ENCODE measurements at places on chromosomes 11 and 22. TPM values are rescaled to one million over a fixed set of nuclear protein-coding genes. Genes with fewer than 3 reads are reported as not detected.

DNA sequence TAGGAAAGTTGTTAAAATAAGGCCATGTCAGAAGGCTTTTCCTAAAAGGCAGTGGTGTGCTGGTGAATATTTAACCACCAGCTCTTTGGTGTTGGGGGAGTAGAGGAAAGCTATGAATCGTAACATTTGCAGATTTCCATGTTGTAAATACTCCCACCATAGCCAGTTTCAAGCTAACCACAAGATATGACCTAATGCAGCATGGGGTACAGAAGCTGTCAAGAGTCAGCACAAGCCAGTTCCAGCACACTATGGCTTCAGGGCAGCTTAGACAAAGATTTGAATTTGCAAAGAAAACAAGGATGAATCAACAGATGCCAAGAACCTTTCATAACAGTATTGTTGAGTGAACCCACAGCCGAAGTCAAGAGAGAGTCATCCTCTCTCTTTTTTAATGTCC is 40.0 kb downstream of the COMMD9 start:
- DNase-seq = no peak

DNA sequence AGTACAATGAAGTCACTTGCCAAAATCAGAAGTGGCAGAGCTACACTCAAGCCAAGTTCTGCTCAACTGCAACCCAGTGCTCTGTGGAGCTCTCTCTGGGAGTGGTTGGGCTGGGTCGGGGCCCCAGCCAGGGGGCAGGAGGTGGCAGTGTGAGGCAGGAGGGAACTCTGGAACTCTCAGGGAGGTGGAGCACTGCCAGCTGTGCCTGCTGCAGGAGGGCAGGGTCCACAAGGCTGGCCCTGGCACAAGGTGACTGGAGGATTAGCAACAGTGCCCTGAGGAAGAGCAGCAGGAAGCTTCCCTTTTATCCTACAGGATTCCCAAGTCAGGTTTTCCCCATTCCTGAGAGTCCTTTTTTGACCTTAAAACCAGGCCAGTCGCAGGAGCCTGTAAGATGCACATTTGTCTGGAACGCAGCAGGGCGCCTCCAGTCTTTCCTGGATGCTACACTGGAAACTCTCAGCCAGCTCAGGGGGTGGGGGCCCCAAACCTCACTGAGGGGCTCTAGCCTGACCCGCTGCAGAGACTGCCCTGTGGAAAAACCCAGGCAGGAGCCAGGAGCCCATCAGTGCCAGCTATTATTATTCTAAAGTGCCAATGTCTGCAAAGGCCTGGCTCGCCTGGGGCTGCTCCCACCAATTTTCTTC is 31.8 kb downstream of the DKK3 start:
- DNase-seq = no peak

DNA sequence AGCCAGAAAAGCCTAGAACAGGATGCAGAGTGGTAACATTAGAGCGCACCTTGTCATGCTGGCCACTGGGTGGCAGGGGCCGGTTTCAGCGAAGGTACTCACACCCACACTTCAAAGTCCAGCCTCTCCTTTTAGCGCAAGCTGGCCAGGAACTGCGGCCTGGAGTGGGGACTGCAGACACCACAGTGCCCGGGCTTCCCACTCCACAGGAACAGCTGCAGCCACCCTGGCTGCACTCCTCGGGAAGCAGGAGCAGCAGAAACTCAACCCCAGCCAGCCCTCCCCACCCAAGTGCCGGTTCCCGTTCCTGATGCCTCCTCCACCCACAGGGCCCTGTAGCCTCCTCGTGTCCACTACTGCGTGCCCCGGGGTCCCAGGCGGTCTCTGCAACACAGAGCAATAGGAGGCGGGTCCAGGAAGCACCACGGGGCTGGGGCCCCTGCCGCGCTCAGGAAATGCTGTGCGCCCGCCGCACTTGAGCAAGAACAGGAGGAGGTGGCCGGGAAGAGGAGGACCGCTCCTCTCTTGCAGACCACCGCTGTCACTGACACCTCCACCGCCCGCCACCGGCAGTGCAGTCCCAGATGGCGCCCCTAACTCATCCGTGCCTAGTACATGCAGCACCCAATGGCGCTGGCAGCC is 2.2 kb downstream of the RFPL2 start:
- DNase-seq = no peak

DNA sequence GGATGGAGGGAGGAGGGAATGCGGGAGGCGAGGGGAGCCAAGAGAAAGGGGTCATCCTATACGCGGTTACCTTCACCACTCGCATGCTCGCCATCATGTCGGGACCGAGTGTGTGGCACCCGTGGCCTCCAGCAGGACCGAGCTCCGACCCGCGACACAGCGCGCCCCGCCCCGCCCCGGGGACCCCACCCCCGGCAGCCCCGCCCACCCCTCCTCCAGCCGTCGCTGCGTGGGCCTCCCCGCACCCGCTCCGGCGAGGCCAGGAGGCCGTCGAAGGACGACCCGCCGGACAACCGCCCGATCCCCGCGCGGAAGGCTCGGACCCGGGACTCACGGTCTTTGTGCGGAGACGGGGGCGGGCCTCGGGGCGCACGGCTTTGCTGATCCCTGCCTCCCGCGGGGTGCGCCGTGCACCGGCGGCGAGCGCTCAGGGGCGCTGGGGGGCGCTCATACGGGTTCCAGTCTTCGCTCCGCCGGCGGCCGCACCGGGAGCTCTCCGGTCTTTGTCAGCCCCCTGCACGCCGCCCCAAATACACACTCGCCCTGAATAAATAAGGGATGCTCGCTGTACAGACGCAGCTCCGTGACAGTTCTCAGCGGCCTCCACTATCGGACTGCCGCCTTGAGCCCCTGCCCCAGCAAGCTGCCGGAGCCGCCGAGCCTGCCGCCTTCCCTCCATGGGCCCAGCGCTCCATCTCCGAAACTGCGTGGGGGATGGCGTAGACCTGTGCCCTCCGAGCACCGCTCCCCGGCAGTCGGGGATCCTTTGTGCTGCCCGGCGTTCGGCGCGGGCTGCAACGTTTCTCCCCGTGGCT is at the start of gene UBE2L6:
TSS of gene UBE2L6 (minus strand) at position 158 of the 815 bp plus-strand sequence. CDS start at position 97, 61 bp downstream.
- DNase-seq = peak; percentile 56

GRCh38 chr11:124761301-124762104 is 587 bp downstream of the ESAM start:
- DNase-seq = no peak

DNA sequence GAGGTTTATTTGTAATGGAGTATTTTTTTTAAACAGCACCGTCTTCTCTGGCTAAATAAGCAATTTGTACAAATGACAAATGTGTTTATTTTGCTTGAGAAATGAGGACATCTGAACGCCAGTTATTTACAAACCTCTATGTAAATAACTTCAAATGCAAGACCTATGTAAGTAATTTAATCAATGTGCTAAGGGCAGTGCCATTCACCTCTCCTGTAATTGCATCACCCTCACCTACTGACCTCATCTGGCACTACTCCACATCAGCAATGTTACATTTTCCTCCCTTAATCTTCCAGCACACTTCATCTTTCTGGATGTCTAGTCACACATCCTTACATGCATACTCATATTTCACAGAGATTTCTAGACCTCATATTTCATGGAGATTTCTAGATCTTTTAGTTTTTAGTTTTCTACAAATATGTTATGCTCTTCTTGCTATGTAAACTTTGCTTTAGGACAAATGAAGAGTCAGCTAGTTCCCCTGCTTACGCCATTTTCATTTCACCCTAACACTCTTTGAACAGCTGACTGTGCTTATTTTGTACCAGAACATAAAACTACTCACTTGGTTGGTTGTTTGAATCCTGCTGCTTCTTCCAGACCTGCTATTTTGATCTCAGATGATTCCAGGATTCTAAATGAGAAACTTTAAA is 238.6 kb downstream of the GRM5 start:
- DNase-seq = no peak

- peak; percentile 54 for DNase-seq
Observed at GRCh38 chr11:70191495-70192140, 11.5 kb upstream of the FADD start.

DNA sequence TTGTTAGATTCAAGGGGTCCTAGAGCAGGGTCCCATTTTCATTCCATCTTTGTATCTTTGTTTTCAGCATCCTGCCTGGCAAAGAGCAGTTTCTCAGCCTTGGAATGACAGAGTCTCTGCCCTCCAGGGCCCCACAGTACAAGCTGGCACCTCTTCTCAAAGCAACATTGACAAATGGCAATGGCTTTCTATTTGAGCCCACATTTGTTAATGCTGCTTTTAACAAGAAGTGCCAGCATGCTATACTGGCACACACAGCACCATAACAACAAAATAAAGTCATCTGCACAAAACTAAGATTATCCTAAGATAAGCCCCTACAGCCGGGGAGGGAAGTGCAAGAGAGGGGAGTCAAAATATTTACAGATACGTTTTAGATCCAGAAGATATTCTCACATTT is 309.7 kb upstream of the C11orf87 start:
- no peak for DNase-seq

DNA sequence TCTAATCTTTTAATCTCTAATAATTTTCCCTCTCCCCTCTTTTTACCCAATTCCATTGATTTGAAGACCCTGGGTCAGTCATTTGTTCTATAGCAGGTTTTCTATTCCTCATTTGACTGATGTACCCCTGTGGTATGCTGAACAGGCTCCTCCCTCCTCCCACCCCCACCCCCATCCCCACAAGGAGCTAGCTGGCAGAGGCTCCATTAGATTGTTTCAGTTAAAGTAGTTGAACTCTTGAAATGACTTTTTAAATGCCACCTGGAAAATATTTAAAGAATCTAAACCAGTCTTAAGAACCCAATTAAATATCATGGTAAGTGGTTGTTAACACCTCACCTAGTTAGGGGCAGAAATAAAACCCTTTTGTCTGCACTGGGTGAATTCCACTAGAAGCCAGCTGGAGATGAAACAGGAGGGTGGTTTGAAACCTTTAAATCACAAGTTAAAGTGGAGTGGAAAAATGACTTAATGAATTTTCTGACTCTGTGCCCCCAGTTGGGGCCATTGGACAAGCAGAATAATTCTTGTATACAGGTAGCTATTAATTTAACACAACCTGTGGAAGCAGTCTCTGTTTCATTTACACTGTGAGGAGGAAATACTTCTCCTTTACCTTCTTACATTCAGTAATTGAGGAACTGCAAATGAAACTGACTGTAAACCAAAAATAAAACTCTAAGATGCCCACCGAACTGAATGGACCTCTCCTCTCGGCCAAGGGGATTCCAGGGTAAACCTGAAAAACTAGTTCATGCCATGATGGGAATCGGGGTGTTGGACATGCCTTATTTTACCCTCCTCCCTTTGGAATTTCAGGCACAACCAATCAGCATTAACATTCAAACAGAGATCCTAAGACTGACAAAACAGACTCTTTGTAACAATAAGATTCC is 30.7 kb downstream of the PRR5L start:
- DNase-seq = no peak

DNA sequence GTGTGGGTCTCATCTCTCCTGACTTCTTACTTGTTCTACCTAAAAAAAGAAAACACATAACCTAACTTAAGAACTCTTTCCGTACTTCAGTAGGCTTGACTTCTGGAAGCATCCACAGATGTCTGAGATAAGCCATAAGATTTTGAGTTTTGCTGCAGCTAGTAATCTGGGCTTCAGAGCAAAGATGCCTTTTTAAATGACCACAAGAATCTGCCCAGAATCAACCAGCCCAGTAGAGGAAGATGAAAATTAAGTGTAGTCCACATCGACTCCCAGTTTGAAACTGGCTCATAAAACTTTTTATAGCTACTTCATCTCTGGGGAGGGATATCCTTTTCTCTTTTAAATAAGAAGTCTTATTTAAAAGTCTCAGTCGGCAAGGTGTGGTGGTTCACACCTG is 10.7 kb downstream of the DENND5A start:
- no peak for DNase-seq

- no peak for DNase-seq
Observed at GRCh38 chr11:75568616-75569219, 6.7 kb downstream of the SERPINH1 start.

GRCh38 chr22:30777587-30777986 is 82.9 kb downstream of the OSBP2 start:
- DNase-seq = no peak

DNA sequence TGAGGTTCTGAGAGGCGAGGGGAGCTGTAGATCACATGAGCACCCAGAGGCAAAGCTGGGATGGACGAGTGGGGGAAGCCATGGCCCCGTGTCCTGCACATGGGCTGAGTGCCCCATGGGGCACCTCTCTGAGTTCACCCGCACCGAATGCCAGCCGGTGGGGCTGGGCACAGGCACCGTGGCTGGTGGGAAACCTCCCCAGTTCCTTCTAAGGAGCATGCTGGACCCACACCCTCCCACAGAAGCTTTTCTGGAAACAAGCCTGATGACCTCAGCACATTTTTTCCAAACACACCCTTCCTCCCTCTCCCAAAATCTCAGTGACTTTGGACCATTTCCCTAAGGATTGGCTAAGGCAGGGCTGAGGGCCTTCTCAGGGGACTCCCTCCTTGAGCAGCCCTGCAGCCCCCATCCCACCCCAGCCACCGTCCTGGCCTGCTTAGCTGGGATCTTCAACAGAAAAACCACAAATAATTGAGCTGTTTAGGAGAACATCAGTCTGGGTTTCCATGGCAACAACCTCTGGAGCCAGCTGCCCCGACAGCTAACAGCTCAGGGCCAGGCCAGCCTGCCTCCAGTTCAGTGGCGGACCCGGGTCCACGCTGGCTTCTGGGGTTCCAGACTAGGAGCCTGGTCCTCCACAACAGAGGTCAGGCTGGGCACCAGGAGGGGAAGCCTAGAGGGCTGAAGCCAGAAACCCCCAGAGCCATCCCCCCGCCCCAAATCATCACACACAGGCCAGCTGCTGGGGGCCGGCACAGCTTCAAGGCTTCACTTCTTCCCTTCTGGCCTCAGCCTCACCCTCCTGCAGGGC is 18.1 kb upstream of the LINC01488 start:
- no peak for DNase-seq

GRCh38 chr22:42780070-42780540 is 59.4 kb upstream of the A4GALT start:
- peak; percentile 30 for DNase-seq

GRCh38 chr11:128174465-128175291 is 412.7 kb downstream of the ETS1 start:
- DNase-seq = no peak

DNA sequence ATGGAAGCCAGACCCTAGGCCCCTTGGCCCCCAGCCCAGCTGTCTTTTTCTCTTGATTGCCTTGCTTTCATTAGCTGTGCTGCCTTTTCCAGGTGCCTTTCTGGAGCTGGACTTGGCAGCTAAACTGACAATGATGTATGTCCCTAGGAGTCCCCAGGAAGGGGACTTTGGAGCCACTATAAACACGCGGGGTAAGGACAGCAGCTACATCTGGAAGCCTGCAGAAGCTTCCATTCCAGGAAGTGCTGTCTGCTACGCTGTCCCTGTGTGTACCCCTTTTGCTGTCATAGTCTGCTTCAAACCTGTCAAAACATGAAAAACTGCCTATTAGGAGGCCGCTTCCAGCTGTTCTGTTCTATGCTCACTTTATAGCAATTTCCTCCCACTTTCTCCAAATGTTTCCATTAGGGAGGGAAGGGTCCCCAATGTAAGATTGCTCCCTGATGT is 153.3 kb upstream of the RAG2 start:
- no peak for DNase-seq

Gene PRG2
- 0.18 TPM for total RNA-seq

Gene CASP5
- total RNA-seq = not detected

Gene SERPINH1
- total RNA-seq = 23.9 TPM

Gene GP1BB
- not detected for total RNA-seq

Gene OR52R1
- total RNA-seq = not detected

Gene PGA4
- total RNA-seq = not detected

Gene BLID
- not detected for total RNA-seq

Data from activated T-helper 2 cell treated with anti-CD3 and anti-CD28 coated beads, Interferon-gamma antibody, Interleukin-2, Interleukin-4, amounts not matched to agents 10 μg/mL and 5 μg/mL and 100 μg/mL, durations not matched to agents 14 hours and 24 hours and 36 hours (primary cell).